ENCODE measurements at places on chromosomes 3 and 15. TPM values are rescaled to one million over a fixed set of nuclear protein-coding genes. Genes with fewer than 3 reads are reported as not detected.

Gene LDHAL6B
- total RNA-seq = not detected

Gene ITIH4
- 2.6 TPM for total RNA-seq

Gene CIP2A
- total RNA-seq = 10.1 TPM

Gene THBS1
- total RNA-seq = 631 TPM

Gene CISH
- 0.99 TPM for total RNA-seq

Gene PLA2G4E
- not detected for total RNA-seq

Gene CDC25A
- total RNA-seq = 1.0 TPM

Gene MST1
- 5.1 TPM for total RNA-seq

Gene ZBED2
- not detected for total RNA-seq

GRCh38 chr3:12900885-12901411 is 59.6 kb upstream of the RPL32 start:
- no peak overlapping the region for H3K4me3 ChIP-seq
- H3K36me3 ChIP-seq = no peaks in the 10 kb centered on the region
- no peaks in the 10 kb centered on the region for H3K27me3 ChIP-seq

DNA sequence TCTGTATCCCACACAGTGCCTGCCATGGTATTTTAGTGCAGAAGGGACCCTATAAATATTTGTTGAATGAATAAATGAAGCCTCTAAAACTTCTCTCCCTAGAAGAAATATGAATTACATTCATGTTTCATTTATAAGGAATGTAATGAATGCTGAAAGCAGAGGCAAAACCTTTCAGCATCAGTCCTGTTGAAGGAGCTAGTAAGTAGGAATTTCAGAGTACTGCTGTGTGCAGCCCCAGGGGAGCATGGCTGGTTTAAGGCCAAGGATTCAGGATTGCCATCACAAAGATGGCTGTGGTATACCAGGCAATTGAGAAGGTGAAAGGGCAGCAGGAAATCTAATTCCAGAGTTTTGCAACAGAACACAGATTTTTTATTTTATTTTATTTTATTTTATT is 1131.4 kb downstream of the IGSF11 start:
- H3K27me3 ChIP-seq = no peaks in the 10 kb centered on the region
- no peak overlapping the region for H3K27ac ChIP-seq

- DNase-seq = no peak
- H3K27me3 ChIP-seq = peaks cover 4% of the 10 kb centered on the region
- H3K27ac ChIP-seq = no peak overlapping the region
- H3K36me3 ChIP-seq = no peaks in the 10 kb centered on the region
- H3K4me1 ChIP-seq = no peaks in the 10 kb centered on the region
- H3K4me3 ChIP-seq = no peak overlapping the region
These were observed 37.6 kb downstream of the MCF2L2 start for GRCh38 chr3:183390844-183391243.

DNA sequence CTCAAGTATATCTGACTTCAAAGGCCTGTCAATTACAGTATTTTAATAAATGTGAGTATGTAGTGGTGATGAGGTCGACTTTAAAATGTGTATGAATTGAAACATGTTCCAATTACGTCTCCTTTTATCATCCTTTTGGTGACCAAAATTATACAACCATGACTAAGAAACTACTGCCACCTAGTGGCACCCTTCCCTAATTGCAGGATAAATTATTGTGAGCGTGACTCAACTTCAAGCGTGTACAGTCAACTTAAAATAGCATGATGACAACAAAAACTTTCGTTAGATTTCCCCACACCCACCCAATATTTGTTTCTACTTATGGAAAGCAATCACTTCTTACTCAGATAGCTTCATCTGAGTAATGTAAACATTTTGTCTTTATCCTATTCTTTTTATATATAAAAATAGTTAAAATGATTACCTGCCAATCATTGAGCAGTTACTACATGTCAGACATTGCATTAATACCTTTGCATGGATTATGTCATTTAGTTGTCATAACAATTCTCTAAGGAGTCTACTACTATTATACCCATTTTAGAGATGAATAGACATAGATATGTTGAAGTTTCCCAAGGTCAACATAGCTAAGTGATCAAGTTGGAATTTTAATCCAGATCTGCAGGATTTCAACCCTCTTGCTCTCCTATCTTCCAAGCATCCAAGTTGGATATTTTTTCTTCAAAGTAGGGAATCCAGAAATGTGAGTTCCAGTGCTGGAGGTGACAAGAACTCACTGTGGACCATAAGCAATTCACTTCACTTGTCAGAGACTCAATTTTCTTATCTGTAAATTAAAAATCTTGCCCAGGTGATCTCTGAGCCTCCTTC is 106.0 kb downstream of the MEX3B start:
- peak; percentile 43 for DNase-seq
- no peaks in the 10 kb centered on the region for H3K27me3 ChIP-seq
- H3K4me3 ChIP-seq = no peak overlapping the region

GRCh38 chr15:69798481-69799250 is 299.1 kb downstream of the TLE3 start:
- H3K27me3 ChIP-seq = no peaks in the 10 kb centered on the region
- no peak overlapping the region for H3K4me3 ChIP-seq
- H3K27ac ChIP-seq = no peak overlapping the region
- DNase-seq = no peak
- H3K4me1 ChIP-seq = peaks cover 8% of the 10 kb centered on the region

GRCh38 chr15:58070801-58071418 is 5.4 kb upstream of the ALDH1A2 start:
- peaks cover 15% of the 10 kb centered on the region for H3K27me3 ChIP-seq
- no peaks in the 10 kb centered on the region for H3K36me3 ChIP-seq
- peak; percentile 70 for DNase-seq
- H3K4me1 ChIP-seq = no peaks in the 10 kb centered on the region
- H3K4me3 ChIP-seq = no peak overlapping the region
- H3K27ac ChIP-seq = no peak overlapping the region

DNA sequence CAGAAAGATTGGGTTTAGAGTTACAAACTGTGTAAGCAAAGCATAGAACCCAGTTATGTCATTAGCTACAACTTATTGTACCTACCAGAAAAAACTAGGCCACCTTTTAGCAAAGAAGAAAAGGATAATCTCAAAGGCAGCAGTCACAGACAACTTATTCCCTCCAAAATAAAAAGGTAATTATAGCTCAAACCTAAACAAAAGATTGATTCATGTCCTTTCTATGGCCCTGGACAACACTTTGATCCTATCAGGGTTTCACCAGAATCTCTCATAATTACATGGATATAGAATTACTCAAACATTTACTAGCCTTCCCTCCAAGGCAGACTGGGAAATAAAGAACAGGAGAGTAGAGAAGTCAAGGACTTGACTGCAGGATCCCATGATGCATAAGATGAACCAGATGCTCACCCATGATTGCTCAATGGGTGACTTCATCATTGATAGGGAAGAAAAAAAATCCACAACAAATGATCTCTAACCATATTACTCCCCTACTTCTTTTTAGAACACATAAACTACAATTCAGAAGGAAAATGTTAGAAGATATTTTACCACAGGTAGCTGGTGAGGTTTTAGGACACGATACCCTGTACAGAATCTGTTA is 17.4 kb downstream of the DET1 start:
- no peaks in the 10 kb centered on the region for H3K4me1 ChIP-seq
- H3K27ac ChIP-seq = no peak overlapping the region
- H3K4me3 ChIP-seq = no peak overlapping the region
- peaks cover 8% of the 10 kb centered on the region for H3K36me3 ChIP-seq
- H3K27me3 ChIP-seq = no peaks in the 10 kb centered on the region

DNA sequence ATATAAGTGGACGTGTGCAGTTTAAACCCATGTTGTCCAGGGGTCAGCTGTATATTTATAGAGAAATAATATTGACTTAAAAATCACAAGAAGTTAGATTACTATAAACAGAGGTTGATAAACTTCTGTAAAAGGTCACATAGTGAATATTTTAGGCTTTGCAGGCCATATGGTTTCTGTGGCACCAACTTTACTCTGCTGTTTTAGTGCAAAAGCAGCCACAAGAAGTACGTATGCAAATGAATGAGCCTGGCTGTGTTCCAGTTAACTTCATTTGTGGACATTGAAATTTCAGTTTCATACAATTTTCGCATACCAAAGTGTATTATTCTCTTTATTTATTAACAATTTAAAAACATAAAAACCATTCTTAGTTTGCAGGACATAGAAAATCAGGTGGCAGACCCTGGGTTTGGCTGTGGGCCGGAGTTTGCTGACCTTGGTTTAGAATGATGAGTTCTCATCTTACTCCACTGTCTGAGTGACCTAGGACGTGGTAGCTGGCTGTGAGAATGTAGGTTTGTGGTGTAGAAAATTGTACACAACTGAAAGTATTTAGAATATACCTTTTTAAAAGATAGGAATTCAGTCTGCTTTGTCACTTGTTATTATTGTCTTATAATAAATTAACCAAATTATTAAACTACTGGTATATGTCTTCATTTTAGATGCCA is 16.3 kb downstream of the FAN1 start:
- no peak for DNase-seq
- H3K27ac ChIP-seq = no peak overlapping the region
- no peak overlapping the region for H3K4me3 ChIP-seq
- H3K4me1 ChIP-seq = peaks cover 3% of the 10 kb centered on the region

DNA sequence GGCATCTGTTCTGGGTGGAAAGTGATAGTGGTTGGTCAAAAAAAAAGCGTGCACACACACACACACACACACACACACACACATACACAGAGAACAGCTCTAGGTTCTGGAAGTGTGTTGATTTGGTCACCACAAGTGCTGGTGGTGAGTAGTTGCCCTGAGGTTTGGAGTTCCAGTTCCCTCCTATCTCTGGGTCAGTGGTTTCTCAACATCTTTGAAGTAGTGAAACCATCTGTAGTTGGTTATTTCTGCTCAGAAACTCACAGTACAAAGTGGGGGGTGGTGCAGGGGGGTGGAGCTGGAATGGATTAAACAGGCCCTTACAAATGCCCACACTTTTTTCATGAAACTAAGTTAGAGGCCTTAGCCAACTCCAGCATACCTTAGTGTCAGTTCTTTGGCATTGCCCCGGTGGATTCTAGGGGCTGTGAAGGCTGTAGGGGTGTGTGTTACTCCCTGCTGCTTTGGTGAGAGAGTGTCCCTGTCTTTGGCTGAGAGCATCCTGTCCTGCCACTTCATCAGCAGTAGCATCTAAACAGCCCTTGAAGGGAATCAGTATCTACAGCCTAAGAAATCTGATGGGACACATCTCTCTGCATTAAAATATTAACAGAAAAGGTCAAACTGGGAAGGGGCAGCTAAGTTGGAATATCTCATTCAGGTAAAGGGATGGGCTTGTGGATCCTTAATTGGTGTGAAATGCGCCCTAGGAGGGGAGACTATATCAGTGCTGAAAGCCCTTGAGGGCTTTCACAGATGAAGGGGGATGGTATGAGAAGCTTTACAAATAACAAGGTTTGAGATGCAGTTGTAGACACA is 20.6 kb downstream of the SMAD3 start:
- H3K27ac ChIP-seq = peak overlapping the region; percentile 50
- peak; percentile 91 for DNase-seq
- H3K27me3 ChIP-seq = no peaks in the 10 kb centered on the region
- peaks cover 9% of the 10 kb centered on the region for H3K36me3 ChIP-seq
- peaks cover 79% of the 10 kb centered on the region for H3K4me1 ChIP-seq

- no peaks in the 10 kb centered on the region for H3K36me3 ChIP-seq
- no peaks in the 10 kb centered on the region for H3K4me1 ChIP-seq
- H3K27me3 ChIP-seq = peaks cover 7% of the 10 kb centered on the region
- no peak for DNase-seq
- no peak overlapping the region for H3K27ac ChIP-seq
These were observed 21.2 kb upstream of the PIGZ start for GRCh38 chr3:196989721-196990262.

GRCh38 chr3:18657858-18658820 is 233.0 kb upstream of the SATB1 start:
- no peak for DNase-seq
- no peak overlapping the region for H3K27ac ChIP-seq
- no peaks in the 10 kb centered on the region for H3K27me3 ChIP-seq
- no peaks in the 10 kb centered on the region for H3K4me1 ChIP-seq
- H3K36me3 ChIP-seq = no peaks in the 10 kb centered on the region

- no peak overlapping the region for H3K4me3 ChIP-seq
- no peaks in the 10 kb centered on the region for H3K4me1 ChIP-seq
- H3K27ac ChIP-seq = no peak overlapping the region
- DNase-seq = no peak
These were observed 8.4 kb upstream of the CMTM7 start for GRCh38 chr3:32383136-32383711.

- H3K27ac ChIP-seq = no peak overlapping the region
- no peak overlapping the region for H3K4me3 ChIP-seq
- no peak for DNase-seq
- H3K4me1 ChIP-seq = peaks cover 6% of the 10 kb centered on the region
These were observed 314.2 kb downstream of the LPP start for GRCh38 chr3:188468196-188468595.

DNA sequence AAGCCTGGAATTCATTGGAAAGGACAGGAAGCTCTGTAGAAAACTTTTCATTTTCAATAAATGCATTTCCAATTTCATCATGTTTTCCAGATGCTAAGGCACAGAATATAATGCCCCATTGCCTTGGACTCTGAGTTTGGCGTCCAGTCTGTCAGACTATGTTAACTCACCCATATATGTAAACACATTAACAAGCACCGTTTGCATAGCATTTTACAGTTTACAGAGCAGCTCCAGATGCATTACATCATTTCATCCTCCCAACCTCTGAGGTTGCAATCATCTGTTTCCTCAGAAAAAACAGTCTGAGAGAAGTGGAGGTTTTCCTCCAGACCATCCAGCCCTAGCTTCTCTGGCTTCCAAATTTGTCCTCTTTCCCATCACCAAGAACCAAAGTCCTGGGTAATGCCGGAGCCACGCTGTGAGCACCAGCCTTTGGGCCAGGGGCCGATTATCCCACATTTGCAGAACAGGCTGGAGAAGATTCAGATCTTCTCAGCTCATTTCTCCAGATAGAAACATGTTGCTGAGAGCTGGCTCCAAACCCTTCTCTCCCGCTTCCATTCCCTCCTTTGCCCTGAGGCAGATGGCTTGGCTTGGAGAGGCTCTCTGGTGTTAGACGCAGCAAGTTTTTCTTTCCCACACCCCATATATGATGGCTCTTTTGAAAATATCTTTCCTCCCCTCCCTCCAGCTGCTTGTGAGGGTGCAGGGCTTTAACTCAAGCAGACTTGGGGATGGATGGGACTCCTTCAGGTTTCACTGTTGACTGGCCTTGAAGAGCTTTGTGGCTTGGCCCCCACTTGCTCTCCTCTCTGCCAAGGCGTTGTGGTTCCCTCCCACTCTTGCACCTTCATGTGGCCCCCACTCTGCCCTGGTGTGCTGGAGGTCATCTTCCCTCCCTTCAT is 26.0 kb downstream of the CYP19A1 start:
- H3K27ac ChIP-seq = peak overlapping the region; percentile 25
- no peaks in the 10 kb centered on the region for H3K36me3 ChIP-seq
- peak; percentile 48 for DNase-seq
- no peaks in the 10 kb centered on the region for H3K27me3 ChIP-seq
- H3K4me1 ChIP-seq = peaks cover 4% of the 10 kb centered on the region
- no peak overlapping the region for H3K4me3 ChIP-seq

GRCh38 chr3:109177908-109178307 is 41.4 kb downstream of the C3orf85 start:
- no peak overlapping the region for H3K27ac ChIP-seq
- no peaks in the 10 kb centered on the region for H3K4me1 ChIP-seq
- DNase-seq = no peak
- no peaks in the 10 kb centered on the region for H3K27me3 ChIP-seq
- no peaks in the 10 kb centered on the region for H3K36me3 ChIP-seq
- H3K4me3 ChIP-seq = no peak overlapping the region

GRCh38 chr3:141854599-141854998 is 21.8 kb upstream of the ATP1B3 start:
- no peak overlapping the region for H3K27ac ChIP-seq
- no peak overlapping the region for H3K4me3 ChIP-seq
- no peak for DNase-seq
- H3K36me3 ChIP-seq = no peaks in the 10 kb centered on the region

GRCh38 chr3:188319569-188319968 is 165.6 kb downstream of the LPP start:
- H3K4me3 ChIP-seq = no peak overlapping the region
- H3K27me3 ChIP-seq = no peaks in the 10 kb centered on the region
- peaks cover 12% of the 10 kb centered on the region for H3K4me1 ChIP-seq
- no peaks in the 10 kb centered on the region for H3K36me3 ChIP-seq

Data from fibroblast of lung (primary cell).